Cardiac muscle cell (in vitro differentiated cells and primary cell): ENCODE measurements at places on chromosomes 1 and 21. TPM values are rescaled to one million over a fixed set of nuclear protein-coding genes. Genes with fewer than 3 reads are reported as not detected.
A peak's percentile ranks its signal among the peaks of the same experiment; 100 is the strongest.

Gene TIE1
- 2.2 and 5.0 TPM in 2 replicates for total RNA-seq

Gene GNAT2
- total RNA-seq: not detected in 2 replicates

Gene UBL4B
- total RNA-seq: 0.09 TPM in 1 of 2 replicates, not detected in the other

DNA sequence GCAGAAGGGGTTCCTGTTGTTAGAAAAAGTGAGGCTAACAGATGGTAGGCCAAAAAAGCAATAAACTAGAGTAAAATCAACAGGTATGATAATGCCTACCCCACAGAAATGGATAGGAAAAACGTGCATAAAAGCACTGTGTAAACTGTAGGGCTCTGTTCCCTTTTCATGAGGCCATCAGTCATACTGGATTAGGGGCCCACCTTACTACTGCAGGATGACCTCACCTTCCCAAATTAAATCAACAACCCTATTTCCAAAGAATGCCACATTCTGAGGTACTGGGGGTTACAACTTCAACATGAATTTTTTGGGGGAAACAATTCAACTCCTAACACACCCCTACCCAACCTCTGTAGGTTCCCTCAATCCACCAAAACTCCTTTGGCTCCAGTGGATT, 54.9 kb downstream of the KIAA1614 start:
- no peak for DNase-seq

- peak; percentile 57 for DNase-seq
These were observed 1670.9 kb downstream of the PLA2G4A start for GRCh38 chr1:188499690-188500089.

DNA sequence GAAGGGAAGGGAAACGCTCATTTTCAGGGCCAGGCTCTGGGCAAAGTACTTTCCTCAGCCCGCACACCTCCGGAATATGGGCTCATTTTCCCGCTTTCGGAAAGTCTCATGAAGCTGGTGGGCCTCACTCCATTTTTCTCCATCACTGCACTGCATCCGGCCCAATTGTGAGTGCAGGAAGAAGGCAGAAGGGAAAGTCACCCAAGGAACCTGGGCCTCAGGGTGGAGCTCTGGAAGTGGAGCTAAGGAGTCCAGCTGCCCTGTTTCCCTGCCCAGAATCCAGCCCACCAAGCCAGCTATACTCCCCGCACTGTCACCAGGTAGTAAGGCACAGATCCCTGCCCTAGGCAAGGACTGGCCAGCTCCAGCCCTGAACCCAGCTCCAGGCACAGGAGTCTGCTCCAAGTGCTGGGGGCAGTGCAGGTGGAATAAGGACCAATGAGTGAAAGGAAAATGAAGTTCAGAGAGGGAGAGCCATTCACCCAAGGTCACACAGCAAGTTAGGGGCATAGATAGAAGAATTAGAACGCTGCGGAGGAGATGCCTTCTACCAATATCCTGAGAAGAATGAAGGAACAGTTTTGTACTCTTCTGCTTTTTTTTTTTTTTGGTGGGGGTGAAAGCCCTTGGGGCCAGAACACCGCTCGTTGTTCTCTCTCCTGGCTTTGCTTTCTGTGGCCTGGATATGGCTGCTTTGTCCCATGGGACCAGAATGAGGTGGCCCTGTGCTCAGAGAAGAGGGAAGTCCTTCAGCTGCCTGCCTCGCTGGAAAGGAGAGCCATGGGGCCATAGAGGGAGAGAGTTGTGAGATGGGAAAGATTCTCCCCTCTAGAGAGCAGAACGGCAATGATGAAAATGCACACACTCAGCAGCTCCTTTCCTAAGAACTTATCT, 10.0 kb downstream of the LRP8 start:
- DNase-seq: no peak
